ENCODE measurements at places on chromosomes 13 and 19. TPM values are rescaled to one million over a fixed set of nuclear protein-coding genes. Genes with fewer than 3 reads are reported as not detected.

Gene PRSS57
- total RNA-seq: not detected

Gene CCNA1
- not detected for total RNA-seq

Gene C19orf67
- 0.42 TPM for total RNA-seq

Gene MIA
- total RNA-seq: 1.7 TPM

Gene ACTL9
- not detected for total RNA-seq

Gene ZNF571
- total RNA-seq: 2.8 TPM

Gene SIRT2
- total RNA-seq: 32.9 TPM

Gene CEACAM4
- total RNA-seq: 0.24 TPM

Gene MTRF1
- total RNA-seq: 14.9 TPM

Gene POMP
- total RNA-seq: 70.8 TPM

Gene TEX29
- not detected for total RNA-seq

Gene RYR1
- 0.76 TPM for total RNA-seq

Gene WASF3
- total RNA-seq: 3.1 TPM

Gene ADGRE2
- 1.6 TPM for total RNA-seq

Gene IGSF23
- not detected for total RNA-seq

Gene KIR2DL4
- 0.87 TPM for total RNA-seq

Gene BEST2
- 139 TPM for total RNA-seq

Gene HIPK4
- not detected for total RNA-seq

Gene KIR3DL2
- not detected for total RNA-seq

Gene RNASEH2B
- 21.1 TPM for total RNA-seq

Gene PPFIA3
- 24.2 TPM for total RNA-seq

Gene PRKCG
- 0.22 TPM for total RNA-seq
